Left colon (tissue), 2 donors: ENCODE measurements at places on chromosomes 6 and 20.

DNA sequence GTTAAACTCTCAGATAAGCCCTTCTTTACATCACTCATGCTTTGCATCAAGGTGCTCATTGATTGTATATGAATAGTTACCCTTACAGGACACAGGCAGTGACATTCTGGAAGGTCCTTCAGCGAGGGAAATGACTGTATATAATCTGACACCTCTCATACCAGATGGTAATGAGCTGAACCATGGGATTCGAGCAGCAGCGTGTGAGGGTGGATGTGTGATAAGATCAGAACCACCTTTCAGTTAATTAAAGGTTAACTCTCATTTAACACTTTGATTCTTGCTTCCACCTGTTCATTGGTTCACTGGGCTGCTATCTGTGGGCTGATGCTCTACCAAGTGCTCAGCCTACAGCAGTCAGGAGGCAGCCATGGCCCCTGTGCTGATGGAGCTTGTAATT, 24.2 kb downstream of the NEDD9 start:
- DNase-seq: no peak

DNA sequence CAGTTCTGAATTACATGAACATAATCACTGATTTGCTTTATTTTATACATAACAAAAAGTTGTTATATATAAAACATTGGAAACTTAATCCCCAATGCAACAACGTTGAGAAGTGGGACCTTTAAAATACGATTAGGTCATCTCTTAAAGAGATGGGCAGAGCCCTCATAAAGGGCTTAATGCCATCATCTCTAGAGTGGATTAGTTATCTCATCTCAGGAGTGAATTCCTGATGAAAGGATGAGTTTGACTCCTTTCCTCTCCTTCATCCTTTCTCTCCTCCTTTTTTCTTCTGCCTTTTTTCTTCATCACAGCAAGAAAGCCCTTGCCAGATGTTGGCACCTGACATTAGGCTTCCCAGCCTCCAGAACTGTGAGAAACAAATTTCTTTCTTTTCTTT, 13.9 kb downstream of the HLA-DOA start:
- no peak for DNase-seq

DNA sequence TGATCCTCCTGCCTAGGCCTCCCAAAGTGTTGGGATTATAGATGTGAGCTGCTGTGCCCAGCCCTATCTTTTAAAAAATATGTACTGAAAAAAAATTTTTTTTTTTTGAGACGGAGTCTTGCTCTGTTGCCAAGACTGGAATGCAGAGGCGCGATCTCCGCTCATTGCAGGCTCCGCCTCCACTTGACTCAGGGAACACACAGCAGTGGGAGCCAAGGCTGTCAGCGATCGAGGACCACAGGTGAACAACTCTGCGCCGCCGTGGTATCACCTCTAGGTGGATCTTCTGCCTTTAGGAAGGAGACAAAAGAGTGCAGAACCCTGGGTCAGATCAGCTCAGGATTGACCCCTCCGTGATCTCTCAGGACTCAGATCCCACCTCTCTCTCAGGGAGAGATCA, 13.7 kb downstream of the RAET1E start:
- DNase-seq: no peak

- DNase-seq: no peak
Measured at GRCh38 chr6:113461153-113461932, 395.8 kb upstream of the MARCKS start.

- no peak for DNase-seq
Measured at GRCh38 chr6:9439621-9440330, 975.1 kb downstream of the TFAP2A start.

- DNase-seq: no peak
Measured at GRCh38 chr6:24838081-24838480, 39.4 kb upstream of the ARMH2 start.
